ENCODE measurements at places on chromosomes 2 and 18.

DNA sequence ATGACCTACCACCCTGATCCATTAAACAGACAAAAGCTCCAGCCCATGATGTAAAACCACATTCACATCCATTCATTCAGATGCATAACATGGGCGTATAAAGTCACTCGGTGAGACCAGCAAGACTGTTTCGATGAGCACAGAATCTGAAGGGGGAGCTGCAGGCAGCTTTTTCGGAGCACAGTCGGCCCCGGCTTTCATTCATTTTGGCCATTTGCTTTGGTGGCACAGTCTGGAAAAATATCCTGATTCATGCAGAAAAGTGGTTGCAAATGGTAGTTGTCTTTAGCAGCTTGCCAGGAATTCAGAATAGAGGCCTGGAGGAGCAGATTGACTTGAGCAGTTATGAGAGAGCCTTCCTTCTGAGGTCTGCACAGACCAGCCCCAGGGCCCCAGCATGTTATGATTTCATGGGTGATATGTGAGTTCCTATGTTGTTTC, 11.2 kb downstream of the ARID5A start:
- no peak for DNase-seq

DNA sequence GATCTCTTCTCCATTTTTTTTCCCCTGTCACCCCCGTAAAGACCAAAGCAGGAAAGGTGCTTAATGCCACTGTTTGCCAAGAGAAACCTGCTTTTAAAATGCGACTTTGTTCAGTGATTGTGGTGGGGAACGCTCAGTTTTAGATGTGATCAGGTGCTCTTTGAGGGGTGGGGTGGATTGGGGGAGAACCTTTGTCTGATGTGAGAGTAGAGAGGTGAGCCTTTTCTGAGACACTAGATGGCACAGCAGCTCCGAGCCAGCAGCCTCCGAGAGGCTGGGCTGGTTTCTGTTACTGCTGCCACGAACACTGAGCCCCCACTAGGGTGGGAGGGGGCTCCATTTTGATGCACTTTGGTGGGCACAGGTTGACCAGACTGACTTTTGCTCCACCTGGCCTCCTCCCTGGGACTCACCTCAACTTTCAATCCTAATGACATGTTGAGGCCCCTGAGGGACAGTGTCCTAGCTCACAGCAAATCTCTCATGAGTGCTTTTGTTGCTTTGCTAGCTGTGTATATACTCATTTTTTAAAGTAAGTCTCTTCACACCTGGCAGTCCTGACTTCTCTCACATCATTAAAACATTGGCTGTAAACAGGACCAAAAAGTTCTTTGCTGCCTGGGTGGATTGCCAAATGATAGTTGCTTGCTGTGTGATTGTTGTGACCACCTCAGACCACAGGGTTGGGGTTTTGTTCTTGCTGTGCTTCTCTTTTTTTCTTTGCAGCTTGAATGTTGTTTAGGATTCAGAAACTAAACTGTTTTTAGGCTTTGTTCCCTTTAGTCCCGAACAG, 98.2 kb upstream of the MAP3K20 start:
- no peak for DNase-seq

- DNase-seq = no peak
Measured at GRCh38 chr2:236638707-236639106, 69.1 kb downstream of the ACKR3 start.

- DNase-seq = peak; percentile 58
Measured at GRCh38 chr2:96528006-96528699, 8.4 kb upstream of the ARID5A start.

DNA sequence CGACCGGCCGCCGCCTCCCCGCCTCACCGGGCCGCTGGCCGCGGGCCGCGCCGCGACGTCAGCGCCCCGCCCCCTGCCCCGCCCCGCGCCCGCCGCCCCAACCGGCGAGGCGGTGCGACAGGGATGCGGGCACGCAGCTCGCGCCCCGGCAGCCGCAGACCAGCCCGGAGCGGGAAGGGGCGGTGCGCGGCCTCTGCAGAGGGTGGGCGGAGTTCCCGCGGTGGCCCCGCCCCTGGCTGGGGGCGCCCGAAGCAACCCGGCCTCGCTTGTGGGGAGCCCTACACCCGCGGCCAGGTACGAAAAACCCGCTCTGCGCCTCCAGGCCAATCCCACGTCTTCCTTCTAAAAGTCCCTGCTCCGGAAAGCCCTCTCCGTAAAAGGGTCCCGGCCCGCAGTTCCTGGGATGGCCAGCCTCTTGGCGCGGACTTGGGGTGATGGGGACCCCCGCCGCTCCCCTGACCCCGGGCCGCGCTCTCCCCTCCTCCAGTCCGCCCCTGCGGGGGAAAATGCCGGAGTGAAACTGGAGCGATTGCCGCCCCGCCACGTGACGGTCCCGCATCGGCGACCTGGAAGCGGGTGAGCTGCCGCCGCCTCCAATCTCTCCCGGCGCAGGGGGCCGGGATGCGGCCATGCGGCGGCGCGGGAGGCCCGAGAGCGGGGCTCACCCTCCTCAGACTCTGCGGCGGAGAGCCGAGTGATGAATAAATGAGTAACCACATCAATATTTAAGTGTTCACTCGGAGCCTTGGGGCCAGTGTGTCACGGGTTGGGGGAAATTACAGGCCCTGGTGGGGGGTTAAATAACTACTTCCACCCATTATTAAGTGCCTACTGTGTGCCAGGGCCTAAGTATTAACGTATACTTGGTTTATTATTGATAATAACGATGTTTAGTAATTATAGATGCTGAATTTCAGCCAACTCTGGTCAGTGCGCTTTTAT, at the start of gene RAB11FIP5:
Gene RAB11FIP5 (minus strand): TSS at position 36 of the 942 bp plus-strand sequence. CDS start 171 bp downstream, outside the sequence.
- DNase-seq = peak; percentile 37

- DNase-seq = no peak
Measured at GRCh38 chr18:39793609-39794008, 2161.4 kb upstream of the PIK3C3 start.

DNA sequence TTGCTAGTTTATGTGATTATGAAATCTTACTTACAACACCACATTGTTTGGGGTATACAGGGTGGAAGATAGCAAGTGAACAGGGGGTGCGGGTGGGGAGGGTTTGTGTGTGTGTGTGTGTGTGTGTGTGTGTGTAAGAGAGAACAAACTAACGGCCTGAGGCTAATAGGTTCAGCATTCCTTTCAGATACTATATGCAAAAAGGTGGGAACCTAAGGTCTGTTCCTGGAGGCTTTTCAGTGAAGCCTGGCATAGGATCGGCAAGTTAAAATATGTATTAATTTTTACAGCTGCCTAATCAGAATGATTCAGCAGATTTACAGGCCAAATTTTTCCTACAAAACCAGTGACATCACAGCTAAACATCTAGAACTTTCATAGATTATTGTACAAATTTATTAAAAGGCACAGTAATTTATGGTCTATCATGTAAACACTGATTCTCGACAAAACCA, 7.6 kb upstream of the SPDYA start:
- no peak for DNase-seq

DNA sequence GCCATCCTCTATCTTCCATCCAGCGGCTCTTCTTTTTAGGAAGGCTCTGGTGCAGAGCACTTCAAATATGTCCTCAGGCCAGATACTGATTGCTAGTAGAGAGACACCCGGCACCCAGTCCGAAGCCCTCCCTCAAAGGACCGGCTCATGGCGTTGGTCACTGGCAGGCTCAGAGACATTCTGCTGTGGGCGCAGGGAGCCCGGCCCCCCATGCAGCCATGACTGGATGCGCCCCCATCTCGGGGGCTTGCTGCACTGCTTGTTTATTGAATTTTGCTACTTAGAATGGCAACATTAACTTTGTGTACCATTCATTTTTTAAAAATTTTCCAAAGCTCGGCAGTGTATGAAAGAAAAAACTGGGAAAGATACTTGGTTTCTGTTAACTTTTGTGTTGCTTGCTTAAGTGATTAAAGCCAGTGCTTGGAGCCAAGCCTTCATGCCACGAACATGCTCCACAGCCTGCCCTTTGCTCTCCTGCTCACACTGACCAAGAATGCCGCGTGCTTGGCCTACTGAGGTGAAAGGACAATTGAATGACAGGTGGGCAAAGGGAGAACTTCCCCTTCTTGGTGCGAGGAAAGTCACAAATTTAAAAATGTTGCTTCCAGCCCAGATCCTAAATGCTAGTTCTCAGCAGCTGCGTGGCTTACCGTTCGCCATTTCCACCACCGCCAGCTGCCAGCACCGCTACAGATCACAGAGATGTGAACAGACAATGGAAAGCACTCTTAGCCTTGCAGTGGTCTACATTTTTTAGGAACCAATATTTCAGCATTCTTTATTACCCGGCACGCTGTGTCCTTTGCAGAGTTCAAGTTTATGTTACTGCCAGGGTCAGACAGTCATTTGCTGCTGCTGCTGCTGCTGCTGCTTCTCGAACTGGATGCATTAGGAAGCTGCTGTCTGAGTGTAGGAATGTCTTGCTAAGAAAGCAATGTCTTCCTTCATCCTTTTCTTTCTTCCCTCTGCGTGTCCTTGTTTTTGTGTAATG, 76.7 kb downstream of the FAM210A start:
- no peak for DNase-seq

- DNase-seq = no peak
Measured at GRCh38 chr2:67514515-67514914, 117.4 kb downstream of the ETAA1 start.

GRCh38 chr2:172613040-172613439, 57.1 kb downstream of the PDK1 start:
- DNase-seq = no peak

All from stimulated activated CD4-positive, alpha-beta T cell treated with anti-CD3 and anti-CD28 coated beads, Interleukin-12 subunit alpha, Interleukin-12 subunit beta, amount 100 ng/mL, for 24 hours (primary cell).